Peyer's patch (tissue), 4 donors: ENCODE measurements at places on chromosomes 12 and 14. TPM values are rescaled to one million over a fixed set of nuclear protein-coding genes. Genes with fewer than 3 reads are reported as not detected.
A peak's percentile ranks its signal among the peaks of the same experiment; 100 is the strongest.

GRCh38 chr12:989751-990660 is 1.0 kb upstream of the ERC1 start:
- DNase-seq = peak; percentile 75
- H3K36me3 ChIP-seq = no peaks in the 10 kb centered on the region
- H3K27ac ChIP-seq = peak overlapping the region; percentile 97

DNA sequence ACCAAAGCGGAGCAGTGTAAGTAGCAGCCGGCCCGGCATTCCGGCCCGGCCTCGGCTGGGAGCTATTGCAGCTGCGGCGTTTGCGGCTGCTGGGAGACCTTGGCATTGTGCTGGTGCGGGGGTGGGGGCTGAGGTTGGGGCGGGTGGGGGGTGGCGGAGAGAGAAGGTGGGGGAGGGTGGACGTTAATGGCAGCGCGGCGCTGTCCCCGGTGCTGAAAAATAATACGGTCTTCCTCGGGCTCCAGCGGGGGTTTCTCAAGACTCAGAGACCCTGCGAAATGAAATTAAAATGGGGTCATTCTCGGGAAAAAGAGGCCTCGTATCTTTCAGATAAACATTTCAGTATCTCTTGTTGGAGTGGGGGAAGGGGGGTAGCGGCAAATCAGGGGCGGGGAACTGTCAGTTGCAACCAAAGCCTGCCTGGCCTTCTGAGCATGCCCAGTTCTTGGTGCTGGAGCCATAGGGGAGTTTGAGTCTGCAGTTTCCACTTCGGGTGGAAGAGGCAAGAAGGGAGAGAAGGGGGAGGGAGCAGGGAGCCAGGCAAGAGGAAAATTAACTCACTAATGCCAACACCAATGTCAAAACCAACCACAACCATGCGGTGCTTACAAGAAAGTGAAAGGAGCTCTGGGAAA is 414 bp downstream of the UNC79 start:
- H3K27me3 ChIP-seq = no peaks in the 10 kb centered on the region
- no peaks in the 10 kb centered on the region for H3K4me1 ChIP-seq
- no peak overlapping the region for H3K27ac ChIP-seq
- no peak for DNase-seq

GRCh38 chr12:60539592-60539991 is 943.8 kb downstream of the SLC16A7 start:
- H3K4me1 ChIP-seq = no peaks in the 10 kb centered on the region
- H3K27ac ChIP-seq = no peak overlapping the region
- no peaks in the 10 kb centered on the region for H3K36me3 ChIP-seq
- DNase-seq = no peak

DNA sequence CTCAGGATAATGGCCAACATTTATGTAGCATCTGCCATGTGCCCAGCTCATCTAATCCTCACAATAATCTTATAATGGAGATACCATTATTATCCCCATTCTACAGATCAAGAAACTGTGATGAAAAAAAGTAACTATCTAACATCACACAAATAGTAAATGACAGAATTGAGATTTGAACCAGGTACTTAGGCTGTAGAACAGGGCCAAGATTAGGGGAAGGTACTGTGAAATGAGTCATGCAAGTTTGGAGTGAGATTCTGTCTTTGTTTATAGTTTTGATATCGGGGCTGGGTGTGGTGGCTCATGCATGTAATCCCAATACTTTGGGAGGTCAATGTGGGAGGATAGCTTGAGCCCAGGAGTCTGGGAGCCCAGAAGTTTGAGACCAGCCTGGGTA is 1.3 kb upstream of the GNPTAB start:
- no peaks in the 10 kb centered on the region for H3K27me3 ChIP-seq
- H3K27ac ChIP-seq = no peak overlapping the region
- H3K4me3 ChIP-seq = no peak overlapping the region
- no peak for DNase-seq

Gene LIN7A
- total RNA-seq = 28.2 TPM

Gene CLEC1A
- total RNA-seq = not detected

Gene CIROP
- total RNA-seq = not detected

Gene AKAP6
- total RNA-seq = 21.5 TPM

Gene SLC6A13
- 4.9 TPM for total RNA-seq

Gene PZP
- total RNA-seq = not detected

Gene SPTSSA
- total RNA-seq = 31.4 TPM

Gene KRT86
- not detected for total RNA-seq
